ENCODE measurements at places on chromosomes 12 and 14.

DNA sequence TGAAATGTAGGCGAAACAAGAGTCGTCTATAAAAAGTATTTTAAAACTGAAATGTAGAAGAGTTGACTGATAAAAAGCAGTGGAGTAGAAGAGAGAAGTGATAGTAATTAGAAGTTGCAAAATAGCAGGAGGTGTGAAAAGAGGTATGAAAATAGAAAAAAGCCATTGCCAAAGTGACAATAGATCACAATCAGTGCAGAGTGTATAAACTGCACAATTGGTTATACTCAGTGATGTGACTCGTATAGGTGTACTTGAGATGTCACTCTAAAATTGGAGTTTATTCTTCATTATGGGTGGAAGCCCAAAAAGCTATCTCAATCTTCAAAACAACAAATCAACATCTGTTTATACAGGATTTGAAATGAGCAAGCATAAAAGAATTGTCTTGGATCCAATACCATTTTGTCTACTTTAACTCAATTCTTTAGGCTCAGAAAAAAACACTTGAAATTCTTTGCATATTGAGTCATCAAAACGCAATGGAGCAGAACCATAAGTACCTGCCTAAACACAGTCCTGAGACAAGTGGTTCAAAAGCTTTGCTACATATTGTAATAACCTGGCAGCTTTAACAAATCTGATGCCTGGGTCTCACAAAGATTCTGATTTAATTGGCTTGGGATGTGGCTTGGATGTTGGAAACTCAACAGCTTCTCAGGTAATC lies 8.8 kb downstream of the IKBIP start:
- peaks cover 30% of the 10 kb centered on the region for H3K36me3 ChIP-seq
- no peak overlapping the region for H3K27ac ChIP-seq
- no peak overlapping the region for H3K4me3 ChIP-seq

DNA sequence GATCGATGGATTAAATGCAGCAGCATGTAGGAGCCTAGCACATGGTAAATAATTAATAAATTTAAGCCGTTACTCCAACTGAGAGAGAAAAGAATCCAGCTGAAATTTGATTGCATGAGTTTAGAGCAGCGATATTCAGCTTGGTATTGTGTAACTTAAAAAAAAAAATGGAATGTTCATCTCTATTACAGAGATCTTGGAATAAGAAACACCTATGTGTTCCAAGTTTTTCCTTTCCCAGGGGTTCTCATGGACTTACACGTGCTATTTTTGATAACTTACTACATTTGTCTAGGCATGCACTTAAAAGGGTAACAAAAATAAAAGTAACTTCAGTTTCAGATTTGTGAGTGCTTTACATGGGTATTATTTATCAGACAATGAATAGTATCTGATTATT lies 122.8 kb downstream of the RASSF9 start:
- no peaks in the 10 kb centered on the region for H3K36me3 ChIP-seq
- no peaks in the 10 kb centered on the region for H3K4me1 ChIP-seq
- H3K4me3 ChIP-seq: no peak overlapping the region
- DNase-seq: no peak
- H3K27ac ChIP-seq: no peak overlapping the region

DNA sequence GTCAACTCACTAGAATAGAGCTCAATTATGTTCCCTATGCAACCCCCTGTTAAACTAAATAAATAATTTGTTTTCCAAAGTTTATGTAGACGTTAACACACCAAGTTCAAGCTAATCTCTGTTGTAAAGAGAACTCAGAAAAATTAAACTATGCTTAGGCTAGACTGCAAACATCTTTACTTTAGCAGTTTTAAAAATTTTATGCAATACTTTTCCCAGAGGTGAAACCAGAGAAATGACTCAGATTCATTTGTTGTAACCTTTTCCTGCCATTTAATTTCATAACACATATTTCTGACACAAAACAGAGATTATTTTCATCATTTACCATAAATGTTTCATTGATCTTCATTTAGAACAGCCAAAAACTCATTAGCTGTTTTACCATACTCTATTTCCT lies 27.4 kb downstream of the ABCC9 start:
- no peaks in the 10 kb centered on the region for H3K36me3 ChIP-seq
- H3K4me1 ChIP-seq: no peaks in the 10 kb centered on the region
- DNase-seq: no peak
- peaks cover 1% of the 10 kb centered on the region for H3K27me3 ChIP-seq
- H3K27ac ChIP-seq: no peak overlapping the region
- H3K4me3 ChIP-seq: no peak overlapping the region

GRCh38 chr12:68780731-68781130 lies 27.2 kb upstream of the MDM2 start:
- DNase-seq: no peak
- no peak overlapping the region for H3K27ac ChIP-seq
- no peaks in the 10 kb centered on the region for H3K27me3 ChIP-seq
- no peaks in the 10 kb centered on the region for H3K36me3 ChIP-seq
- no peak overlapping the region for H3K4me3 ChIP-seq
- H3K4me1 ChIP-seq: no peaks in the 10 kb centered on the region

DNA sequence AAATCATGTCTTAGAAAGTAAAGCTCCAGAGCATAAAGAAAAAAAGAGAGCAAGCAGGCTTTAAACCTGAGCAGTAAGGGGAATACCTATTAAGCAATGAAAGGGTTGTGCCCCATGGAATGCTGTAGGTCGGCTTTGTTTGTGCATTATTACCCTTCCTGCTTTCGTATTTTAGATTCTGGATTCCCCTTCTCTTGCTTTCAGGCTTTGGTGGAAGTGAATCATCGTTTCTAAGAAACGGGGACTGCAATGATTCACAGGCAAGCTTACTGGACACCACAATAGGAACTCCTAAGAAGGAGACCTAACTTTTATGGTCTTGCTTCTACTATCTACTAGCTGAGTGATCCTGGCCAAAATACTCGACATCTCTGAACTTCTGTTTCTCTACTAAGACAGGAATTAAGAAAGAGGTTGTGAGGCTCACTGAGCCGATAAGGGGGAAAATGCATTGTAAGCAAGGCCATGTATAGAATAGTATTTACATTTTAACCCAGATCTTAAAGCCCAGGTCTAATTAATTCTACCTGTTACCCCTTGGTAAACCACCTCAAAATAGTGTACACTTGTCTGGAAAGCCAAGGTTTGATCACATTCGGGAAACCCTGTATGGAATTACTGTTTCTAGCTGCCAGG lies 1.2 kb upstream of the BMAL2 start:
- H3K4me1 ChIP-seq: peaks cover 56% of the 10 kb centered on the region
- H3K36me3 ChIP-seq: peaks cover 12% of the 10 kb centered on the region
- H3K4me3 ChIP-seq: peak overlapping the region; percentile 95
- peak overlapping the region; percentile 91 for H3K27ac ChIP-seq
- H3K27me3 ChIP-seq: no peaks in the 10 kb centered on the region
- peak; percentile 82 for DNase-seq

- no peaks in the 10 kb centered on the region for H3K36me3 ChIP-seq
- DNase-seq: no peak
- H3K27me3 ChIP-seq: no peaks in the 10 kb centered on the region
Measured at GRCh38 chr12:116165036-116165425, 112.5 kb downstream of the MED13L start.

DNA sequence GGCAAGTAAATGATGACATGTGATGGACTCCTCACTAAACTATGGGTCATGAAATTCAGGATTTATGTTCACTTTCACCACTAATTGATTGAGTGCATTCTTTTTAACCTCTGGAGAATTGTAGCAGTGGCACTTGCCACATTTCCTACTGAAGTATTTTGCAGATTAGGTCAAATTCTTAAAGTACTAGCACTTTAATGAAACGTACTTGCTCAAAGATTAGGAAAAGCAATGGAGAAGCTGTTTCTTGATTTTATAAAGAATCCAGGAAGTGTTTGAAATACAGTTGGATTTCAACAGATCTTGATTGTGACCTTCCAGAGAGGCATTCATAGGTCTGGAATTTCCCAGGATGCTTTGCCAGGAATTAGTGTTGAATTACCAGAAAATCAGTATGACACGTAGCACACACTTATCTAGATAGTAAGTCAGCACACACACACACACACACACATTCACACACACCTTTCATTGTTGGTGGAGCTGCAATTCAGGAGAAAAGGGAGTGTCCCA lies 162.6 kb downstream of the MYRFL start:
- H3K27me3 ChIP-seq: no peaks in the 10 kb centered on the region
- H3K27ac ChIP-seq: no peak overlapping the region
- H3K36me3 ChIP-seq: no peaks in the 10 kb centered on the region
- DNase-seq: no peak
- no peaks in the 10 kb centered on the region for H3K4me1 ChIP-seq
- H3K4me3 ChIP-seq: no peak overlapping the region

- peaks cover 7% of the 10 kb centered on the region for H3K36me3 ChIP-seq
- H3K4me3 ChIP-seq: no peak overlapping the region
Measured at GRCh38 chr14:105256292-105256960, 8.1 kb downstream of the BTBD6 start.

- DNase-seq: no peak
- H3K4me3 ChIP-seq: no peak overlapping the region
- H3K4me1 ChIP-seq: no peaks in the 10 kb centered on the region
- H3K36me3 ChIP-seq: peaks cover 11% of the 10 kb centered on the region
- H3K27me3 ChIP-seq: no peaks in the 10 kb centered on the region
Measured at GRCh38 chr12:45183246-45183645, 32.6 kb upstream of the ANO6 start.

DNA sequence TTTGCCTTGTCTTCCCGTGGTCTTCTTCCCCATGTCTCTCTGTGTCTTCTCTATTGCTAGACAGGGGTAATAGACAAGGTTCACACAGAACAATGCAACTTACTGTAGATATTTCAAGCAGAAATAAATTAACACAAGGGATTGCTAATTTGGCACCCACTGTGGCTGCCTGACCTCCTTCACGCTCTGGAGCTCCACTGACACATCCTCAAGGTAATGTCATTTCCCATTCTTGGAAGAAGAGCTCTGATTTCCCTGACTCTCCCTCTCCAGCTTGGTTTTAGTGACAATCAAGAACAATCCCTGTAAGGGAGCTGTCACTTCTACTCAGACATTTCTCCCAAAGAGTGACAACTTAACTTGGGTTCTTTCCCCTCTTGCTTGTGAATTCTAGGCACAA lies 105.4 kb upstream of the NAP1L1 start:
- H3K4me3 ChIP-seq: no peak overlapping the region
- no peaks in the 10 kb centered on the region for H3K36me3 ChIP-seq
- peaks cover 4% of the 10 kb centered on the region for H3K4me1 ChIP-seq
- DNase-seq: no peak

- no peak overlapping the region for H3K4me3 ChIP-seq
- no peaks in the 10 kb centered on the region for H3K27me3 ChIP-seq
- H3K4me1 ChIP-seq: peaks cover 8% of the 10 kb centered on the region
Measured at GRCh38 chr14:103535081-103535890, 6.3 kb downstream of the TRMT61A start.

- no peaks in the 10 kb centered on the region for H3K36me3 ChIP-seq
- DNase-seq: no peak
- H3K4me1 ChIP-seq: no peaks in the 10 kb centered on the region
- H3K27me3 ChIP-seq: peaks cover 20% of the 10 kb centered on the region
Measured at GRCh38 chr14:100895411-100895810, 8.1 kb downstream of the RTL1 start.

GRCh38 chr14:58887931-58888330 lies 250.2 kb downstream of the DACT1 start:
- no peak for DNase-seq
- H3K36me3 ChIP-seq: no peaks in the 10 kb centered on the region
- no peaks in the 10 kb centered on the region for H3K4me1 ChIP-seq
- H3K27ac ChIP-seq: no peak overlapping the region
- peaks cover 1% of the 10 kb centered on the region for H3K27me3 ChIP-seq

DNA sequence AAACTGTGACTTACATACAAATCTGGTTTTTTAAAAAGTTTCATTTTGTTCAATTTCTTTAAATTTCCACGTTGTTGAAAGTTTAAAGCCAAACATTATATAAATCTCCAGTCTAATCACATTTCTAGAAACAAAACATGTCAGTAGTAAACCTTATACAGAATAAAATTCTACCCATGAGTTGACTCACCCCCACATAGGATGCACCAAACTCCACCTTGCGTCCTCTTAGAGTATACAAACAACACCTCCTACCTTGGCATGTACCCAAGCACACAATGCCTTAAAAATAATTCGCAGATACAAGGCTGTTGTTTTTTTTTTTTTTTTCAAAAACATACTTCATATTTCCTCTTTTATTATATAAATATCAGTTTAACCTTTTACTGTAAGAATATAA lies 3.3 kb downstream of the FBXL14 start:
- peaks cover 28% of the 10 kb centered on the region for H3K36me3 ChIP-seq
- H3K4me3 ChIP-seq: peak overlapping the region; percentile 99
- peak overlapping the region; percentile 66 for H3K27ac ChIP-seq
- peak; percentile 73 for DNase-seq
- peaks cover 52% of the 10 kb centered on the region for H3K4me1 ChIP-seq

- no peak overlapping the region for H3K4me3 ChIP-seq
- no peak overlapping the region for H3K27ac ChIP-seq
- no peak for DNase-seq
- no peaks in the 10 kb centered on the region for H3K4me1 ChIP-seq
- no peaks in the 10 kb centered on the region for H3K36me3 ChIP-seq
Measured at GRCh38 chr14:104731320-104732294, 7.6 kb downstream of the ADSS1 start.

DNA sequence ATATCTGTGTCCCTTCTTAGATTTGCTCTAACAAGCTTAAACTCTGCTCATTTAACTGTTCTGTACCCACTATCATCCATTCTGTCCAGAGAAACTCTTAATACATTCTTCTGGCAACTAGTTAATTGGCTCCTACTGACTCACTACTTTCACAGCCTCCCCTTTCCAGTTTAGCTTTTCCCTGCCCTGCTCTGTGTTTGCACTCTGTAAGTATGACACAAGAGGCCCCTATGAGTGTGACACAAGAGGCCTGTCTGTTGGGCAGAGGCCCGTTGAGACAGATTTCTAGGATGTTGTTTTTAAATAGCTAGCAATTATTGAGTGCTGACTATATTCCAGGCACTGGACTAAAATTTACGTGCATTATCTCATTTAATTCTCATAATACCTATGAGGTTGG lies 246.0 kb upstream of the DAAM1 start:
- H3K4me3 ChIP-seq: no peak overlapping the region
- no peak overlapping the region for H3K27ac ChIP-seq
- DNase-seq: no peak
- H3K27me3 ChIP-seq: no peaks in the 10 kb centered on the region
- no peaks in the 10 kb centered on the region for H3K36me3 ChIP-seq

GRCh38 chr12:92530706-92531105 lies 172.1 kb upstream of the PLEKHG7 start:
- peaks cover 20% of the 10 kb centered on the region for H3K4me1 ChIP-seq
- no peak overlapping the region for H3K4me3 ChIP-seq
- H3K27me3 ChIP-seq: no peaks in the 10 kb centered on the region
- no peak overlapping the region for H3K27ac ChIP-seq
- peak; percentile 38 for DNase-seq

- H3K4me3 ChIP-seq: no peak overlapping the region
- no peaks in the 10 kb centered on the region for H3K4me1 ChIP-seq
- no peak overlapping the region for H3K27ac ChIP-seq
- no peak for DNase-seq
Measured at GRCh38 chr14:105591052-105591451, 64.7 kb downstream of the TMEM121 start.

Measured in activated CD4-positive, alpha-beta T cell treated with anti-CD3 and anti-CD28 coated beads, Interleukin-2, amount 10 ng/mL, durations not matched to agents 24 days and 14 days (primary cell).